ENCODE measurements at places on chromosomes 16 and 17.

DNA sequence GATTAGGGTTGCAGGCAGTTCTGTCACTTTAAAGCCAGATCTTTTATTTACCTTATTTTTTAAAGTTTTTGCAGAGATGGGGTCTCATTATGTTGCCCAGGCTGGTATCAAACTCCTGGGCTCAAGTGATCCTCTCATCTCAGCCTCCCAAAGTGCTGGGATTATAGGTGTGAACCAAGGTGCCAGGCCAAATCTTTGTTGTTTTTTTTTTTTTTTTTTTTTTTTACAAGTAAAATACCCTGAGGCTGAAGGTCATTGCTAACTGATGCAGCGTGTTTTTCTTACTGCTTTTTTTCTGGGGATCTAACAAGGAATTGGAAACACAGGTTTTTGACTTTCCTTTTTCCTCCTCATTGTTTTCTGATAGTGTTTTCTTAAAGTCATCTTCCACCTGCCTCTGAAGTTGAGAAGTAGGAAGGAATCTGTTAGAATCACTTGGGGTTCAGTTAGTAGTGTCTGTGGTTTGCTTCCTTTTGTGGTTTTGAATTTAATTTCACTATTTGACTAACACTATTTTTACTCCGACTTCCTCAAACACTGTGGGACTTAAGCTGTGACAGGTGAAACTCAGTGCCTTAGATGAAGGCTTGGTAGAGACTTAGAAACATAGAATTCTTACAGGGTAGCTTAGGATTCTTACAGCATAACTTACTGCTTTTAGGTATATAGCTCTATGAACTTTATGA, 22.2 kb downstream of the CLTC start:
- no peak for DNase-seq

DNA sequence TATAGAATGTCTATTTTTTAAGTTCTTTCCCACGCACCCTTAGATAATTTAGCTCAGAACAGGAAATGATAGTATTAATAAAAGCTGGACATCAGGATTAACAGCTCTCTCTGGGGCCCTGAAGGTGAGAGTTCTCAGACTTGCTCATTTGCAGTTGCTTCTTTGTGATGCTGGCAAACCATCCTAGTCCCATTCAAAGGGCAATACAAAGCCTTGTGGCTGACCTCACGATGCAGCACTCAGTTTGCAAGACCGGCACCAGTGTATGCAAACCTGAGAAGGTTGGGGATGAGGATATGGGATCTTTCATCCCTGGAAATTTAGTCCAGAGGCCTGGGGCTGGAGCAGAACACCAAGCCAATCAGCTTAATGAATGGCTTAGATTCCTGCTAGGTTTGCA, 29.3 kb downstream of the STH start:
- DNase-seq: no peak

GRCh38 chr17:16286947-16287562, 66.2 kb downstream of the CENPV start:
- no peak for DNase-seq

DNA sequence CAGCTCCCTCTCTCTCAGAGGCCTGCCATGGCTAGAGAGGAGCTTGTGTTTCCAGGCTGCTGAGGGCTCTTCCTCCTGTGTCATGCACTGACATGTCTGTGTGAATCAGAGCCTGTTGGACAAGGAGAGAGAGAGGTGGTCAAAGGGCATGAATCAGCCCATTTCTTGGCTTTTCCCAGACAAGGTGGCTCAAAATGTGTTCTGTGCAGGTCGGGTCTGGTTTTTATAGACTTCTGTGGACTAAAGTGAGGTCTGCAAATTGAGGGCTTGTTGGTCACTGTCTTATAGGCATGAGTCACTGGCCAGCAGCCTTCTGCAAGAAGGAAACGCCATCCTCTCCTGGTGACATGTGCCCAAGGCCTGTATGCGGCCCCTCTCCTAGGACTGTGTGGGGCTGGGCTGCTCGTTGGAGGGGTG, 97.9 kb downstream of the FOXL1 start:
- DNase-seq: no peak

- DNase-seq: no peak
These were observed 17.4 kb upstream of the OR1F1 start for GRCh38 chr16:3170440-3171180.

- DNase-seq: no peak
These were observed 60.9 kb downstream of the SRCIN1 start for GRCh38 chr17:38544839-38545209.

GRCh38 chr17:51391982-51392654, 131.8 kb downstream of the UTP18 start:
- DNase-seq: no peak

DNA sequence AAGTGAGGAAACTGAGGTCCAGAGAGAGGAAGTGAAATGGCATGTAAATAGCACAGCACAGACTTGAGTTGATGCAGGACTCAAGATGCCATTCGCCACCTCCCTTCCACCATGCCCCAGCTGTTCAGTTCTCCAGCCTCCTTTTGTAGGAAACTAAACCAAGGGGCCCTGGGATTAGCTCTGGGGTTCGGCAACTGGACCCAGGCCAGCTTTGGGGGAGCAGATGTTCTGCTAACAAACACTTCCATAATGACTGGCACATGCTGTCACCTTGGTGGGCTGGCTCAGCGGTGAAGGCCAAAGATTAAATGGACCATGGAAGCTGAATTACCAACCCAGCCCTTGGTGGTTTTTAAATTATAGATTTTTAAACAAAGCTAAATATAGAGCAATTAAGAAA, 77.0 kb downstream of the IRX6 start:
- DNase-seq: no peak

GRCh38 chr16:73159296-73159695, 111.4 kb upstream of the ZFHX3 start:
- no peak for DNase-seq

DNA sequence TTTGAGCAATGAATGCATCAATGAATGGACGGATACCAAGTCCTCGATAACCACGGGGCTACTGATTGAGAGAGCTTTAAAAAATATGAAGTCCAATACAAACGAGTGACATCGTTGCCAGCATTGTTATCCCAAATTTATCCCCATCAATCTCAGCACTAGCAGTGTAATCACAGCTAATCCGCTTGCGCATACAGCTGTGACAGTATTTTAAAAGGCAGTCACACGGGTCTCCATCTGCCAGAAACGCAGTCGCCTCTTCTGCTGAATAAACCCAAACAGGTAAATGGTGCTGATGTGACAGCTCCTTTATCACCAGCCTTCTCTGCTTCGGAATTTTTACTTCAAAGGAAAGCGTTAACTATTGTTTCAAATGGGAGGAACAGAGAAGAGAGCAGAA, 311.1 kb downstream of the XYLT1 start:
- no peak for DNase-seq

DNA sequence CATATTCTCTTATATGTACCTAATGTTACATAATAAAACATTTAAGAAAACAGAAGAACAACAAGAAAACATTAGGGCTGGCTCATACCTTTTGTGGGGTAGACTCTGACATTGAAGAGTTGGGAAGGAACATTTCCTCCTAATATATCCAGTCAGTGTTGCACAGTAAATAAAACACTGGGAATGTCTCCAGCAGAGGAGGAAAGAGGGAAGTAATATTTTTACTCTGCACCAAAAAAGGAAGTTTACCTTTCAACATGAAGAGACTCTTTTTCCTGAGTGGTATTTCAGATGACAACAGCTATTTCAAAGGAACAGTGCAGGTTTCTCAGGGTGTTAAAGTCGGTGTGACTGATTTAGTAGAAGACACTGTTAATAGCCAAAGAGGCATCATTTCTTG, 31.9 kb downstream of the EPN2 start:
- no peak for DNase-seq

- no peak for DNase-seq
These were observed 35.2 kb upstream of the CAPN15 start for GRCh38 chr16:492211-492875.

DNA sequence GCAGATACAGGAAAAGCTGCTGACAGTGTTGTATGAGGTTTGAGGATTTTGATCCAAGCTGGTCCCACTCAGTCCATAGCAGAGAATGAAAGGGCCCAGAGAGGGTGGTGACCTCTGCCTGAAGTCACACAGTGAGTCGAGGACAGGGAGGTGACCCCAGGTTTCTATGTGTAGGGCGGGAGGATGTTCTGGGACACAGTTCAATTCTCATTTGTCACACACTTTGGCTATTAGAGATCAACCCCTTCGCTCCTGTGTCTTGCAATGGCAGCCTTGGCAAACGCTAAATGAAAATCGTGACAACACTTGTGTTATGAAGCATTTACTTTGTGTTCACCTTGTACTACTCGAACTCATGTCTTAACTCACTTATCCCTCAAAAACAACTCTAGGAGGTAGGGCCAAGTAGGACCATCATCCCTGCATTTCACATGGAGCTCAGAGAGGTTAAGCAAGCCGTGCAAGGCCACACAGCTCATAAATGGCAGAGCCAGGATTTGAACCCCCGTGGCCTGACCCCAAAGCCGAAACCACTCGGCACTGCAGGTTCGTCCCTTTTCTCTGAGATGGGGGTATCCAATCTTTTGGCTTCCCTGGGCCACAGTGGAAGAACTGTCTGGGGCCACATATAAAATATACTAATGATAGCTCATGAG, 10.2 kb downstream of the DEXI start:
- no peak for DNase-seq

GRCh38 chr17:29840884-29841283, 89.1 kb downstream of the SSH2 start:
- no peak for DNase-seq

DNA sequence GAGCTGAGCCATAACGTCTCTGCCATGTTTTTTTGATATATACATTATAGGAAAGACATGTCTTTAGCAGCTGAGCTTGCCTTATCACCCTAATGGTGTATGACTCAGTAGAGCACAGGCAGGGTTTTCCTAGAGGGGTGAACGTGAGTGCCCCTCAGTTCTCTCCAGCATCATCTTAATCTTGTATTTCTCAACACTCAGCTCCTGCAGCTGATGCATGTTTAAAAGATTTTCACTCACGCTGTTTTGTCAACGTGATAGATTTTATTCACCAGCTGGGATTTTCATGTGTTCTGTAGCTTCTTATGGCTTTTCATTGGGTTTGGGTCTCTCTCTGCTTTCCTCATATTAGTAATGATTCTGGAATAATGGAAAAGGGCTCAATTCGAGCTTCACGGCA, 186.0 kb upstream of the PMFBP1 start:
- DNase-seq: no peak

GRCh38 chr17:82153745-82154375, 55.8 kb upstream of the FASN start:
- DNase-seq: peak; percentile 60
